ENCODE measurements at places on chromosomes 13 and 19.
A peak's percentile ranks its signal among the peaks of the same experiment; 100 is the strongest.

- no peak for DNase-seq
Measured at GRCh38 chr13:97339019-97339987, 94.7 kb upstream of the RAP2A start.

- DNase-seq: no peak
Measured at GRCh38 chr13:68908879-68909278, 1198.7 kb upstream of the ATXN8OS start.

DNA sequence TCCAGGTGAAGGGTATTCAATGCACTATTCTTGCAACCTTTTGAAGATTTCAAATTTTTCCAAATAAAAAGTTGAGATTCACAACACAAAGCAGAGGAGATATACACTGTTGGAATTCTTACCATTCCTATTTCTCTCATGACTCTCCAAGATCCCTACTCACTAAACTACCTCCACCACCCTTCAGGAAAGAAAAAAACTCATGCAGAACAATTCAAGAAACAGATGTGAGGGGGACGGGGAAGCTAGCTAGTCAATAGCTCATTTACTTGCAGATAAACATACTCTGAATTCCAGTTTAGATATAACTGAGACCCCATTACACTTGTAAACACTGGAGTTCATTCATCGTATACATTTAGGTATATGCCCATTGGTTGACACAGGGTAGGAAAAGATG lies 90.0 kb upstream of the SERP2 start:
- no peak for DNase-seq

GRCh38 chr13:29484236-29484635 lies 111.3 kb downstream of the SLC7A1 start:
- DNase-seq: no peak

DNA sequence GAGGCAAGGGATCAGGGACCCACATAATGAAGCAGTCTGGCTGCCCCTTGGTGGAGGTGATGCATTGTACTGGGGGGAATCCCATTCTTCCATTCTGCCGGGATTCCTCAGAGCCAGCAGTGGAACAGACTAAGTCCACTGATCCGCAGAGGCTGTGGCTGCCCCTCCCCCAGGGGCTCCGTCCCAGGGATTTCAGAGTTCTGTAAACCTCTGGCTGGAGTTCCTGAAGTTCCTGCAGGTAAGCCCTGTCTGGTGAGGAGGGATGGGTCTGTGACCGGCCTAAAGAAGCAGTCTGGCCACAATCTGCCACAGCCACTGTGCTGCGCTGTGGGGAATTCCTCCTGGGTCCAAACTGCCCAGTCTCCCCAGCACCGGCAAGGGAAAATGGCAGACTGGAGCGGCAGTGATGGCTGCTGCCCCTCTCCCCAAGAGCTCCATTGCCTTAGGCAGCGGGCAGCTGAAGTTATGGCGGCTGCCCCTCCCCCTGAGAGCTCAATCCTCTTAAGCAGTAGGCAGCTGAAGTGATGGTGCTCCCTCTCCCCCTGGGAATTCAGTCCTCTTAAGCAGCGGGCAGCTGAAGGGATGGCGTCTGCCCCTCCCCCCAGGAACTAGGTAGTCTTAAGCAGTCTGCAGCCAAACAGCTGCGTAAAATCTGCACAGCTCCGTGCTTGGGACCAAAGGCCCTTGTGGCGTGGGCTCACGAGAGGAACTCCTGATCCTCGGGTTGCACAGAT lies 155.7 kb downstream of the PCDH17 start:
- no peak for DNase-seq

DNA sequence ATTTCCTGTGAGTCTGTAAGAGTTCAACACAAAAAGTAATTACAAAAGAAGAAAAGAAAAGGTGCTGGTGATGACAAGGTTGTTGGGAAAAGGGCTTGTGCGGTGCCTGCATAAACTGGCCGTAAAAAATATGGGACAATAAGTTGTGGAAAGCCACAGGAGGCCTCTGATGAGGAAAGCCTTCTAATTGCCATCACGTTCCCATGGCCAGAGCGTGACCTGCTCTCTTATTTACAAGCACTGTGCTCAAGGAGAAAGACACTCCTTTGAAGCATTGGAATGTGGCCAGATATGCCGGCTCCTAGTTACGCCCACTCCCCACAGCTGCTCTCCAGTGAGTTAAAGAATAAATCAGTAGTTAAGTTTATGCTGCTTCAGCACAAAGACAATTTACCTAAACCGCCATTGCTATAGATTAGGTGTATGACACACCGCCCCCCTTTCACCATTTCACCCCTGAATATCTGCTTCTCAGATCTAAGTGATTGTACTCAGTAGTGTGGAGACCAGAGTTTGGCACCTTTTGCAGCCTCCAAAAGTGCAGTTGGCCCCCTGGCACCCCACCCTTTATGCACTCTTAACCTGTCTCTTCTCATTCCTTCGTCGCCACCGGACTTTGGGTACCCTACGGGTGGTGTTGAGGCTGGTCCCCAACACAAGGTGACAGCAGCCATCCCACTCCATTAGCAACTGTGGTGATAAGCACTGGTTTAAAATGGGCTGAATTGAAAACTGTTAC lies 8.1 kb upstream of the PGLYRP1 start:
- no peak for DNase-seq

GRCh38 chr13:51612867-51613266 lies 28.6 kb downstream of the WDFY2 start:
- no peak for DNase-seq

GRCh38 chr13:97058391-97058790 lies 64.1 kb upstream of the OXGR1 start:
- no peak for DNase-seq

DNA sequence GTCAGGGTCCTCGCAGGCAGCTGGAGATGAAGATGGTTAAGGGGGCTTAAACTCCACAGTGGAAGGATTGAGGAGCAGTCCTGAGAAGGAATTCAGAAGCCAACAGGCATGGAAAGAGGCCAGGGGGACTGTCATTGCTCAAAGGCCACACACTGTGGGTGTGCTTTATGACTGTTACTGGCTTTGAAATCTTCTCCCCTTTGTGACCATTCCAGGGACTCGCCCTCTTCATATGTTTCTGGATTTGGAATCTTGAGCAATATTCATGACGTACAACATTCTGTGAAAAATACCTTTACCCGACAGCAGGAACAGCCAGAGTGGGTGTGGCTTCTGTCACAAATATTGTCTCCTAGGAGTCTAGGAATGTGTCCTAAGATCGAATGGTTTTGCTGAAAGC lies 16.6 kb downstream of the CEACAM7 start:
- no peak for DNase-seq

- no peak for DNase-seq
Measured at GRCh38 chr13:44110091-44110621, 230.5 kb downstream of the LACC1 start.

DNA sequence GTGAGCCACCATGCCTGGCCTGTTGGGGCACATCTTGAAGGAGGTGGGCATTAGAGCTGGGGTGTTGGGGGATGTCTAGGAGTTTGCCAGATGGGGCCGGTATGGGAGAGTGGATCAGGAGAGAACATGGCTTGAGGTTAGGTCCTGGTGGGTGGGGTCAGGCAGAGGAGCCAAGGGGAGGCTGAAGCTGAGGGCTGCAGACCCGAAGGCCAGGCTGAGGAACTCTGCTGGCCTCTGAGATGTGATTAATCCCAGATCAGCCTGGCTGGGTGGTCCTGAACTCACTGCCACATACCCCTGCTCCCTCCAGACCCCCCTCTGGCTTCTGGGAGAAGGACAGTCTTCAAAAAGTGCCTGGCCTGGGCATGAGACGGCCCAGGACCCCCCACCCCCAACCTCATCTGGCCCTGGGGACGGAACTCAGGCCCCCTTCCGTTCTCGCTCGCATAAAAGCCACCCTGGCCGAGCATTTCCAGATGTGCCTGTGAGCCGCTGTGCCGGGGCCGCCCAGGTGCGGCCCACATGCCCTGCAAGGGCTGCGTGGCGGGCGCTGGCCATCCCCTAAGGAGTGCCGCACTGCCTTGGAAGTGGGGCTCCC lies 2.7 kb downstream of the FSTL3 start:
- no peak for DNase-seq

DNA sequence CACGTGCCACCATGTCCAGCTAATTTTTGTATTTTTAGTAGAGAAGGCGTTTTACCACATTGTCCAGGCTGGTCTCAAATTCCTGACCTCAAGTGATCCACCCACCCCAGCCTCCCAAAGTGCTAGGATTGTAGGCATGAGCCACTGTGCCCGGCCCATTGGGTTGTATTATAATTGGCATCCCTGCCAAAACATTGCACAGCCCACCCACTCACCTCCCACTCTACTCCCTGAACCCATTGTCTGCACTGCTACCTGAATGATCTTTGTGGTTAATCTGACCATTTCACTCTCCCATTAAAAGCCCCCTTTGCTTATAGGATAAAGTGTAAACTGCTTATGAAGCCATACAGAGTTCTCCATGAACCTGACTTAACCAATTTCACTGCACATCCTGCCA lies 26.3 kb upstream of the KCTD12 start:
- DNase-seq: no peak

GRCh38 chr19:2097203-2097885 lies 629 bp downstream of the IZUMO4 start:
- peak; percentile 78 for DNase-seq
